ENCODE measurements at places on chromosomes 7 and 10.

DNA sequence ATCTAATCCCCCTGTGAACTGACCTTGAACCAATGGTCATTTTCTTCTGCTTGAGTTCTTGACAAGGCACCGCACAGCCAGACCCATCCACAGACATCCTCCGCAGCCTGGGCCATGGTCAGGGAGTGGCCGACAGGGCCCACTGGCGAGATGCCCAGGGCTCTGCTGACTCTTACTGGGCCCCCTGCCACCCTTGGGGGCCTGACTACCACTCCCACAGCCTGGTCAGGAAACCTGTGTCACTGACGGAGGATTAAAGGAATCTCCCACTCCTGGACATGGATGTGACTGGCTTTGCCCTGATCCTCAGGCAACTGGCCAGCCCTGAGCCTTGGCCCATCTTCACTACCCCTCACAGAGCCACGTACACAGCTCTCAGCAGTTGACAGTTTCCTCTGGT is 50.4 kb upstream of the ENO4 start:
- no peak for DNase-seq

- no peak for DNase-seq
Observed at GRCh38 chr10:80509403-80510161, 28.1 kb upstream of the SH2D4B start.

DNA sequence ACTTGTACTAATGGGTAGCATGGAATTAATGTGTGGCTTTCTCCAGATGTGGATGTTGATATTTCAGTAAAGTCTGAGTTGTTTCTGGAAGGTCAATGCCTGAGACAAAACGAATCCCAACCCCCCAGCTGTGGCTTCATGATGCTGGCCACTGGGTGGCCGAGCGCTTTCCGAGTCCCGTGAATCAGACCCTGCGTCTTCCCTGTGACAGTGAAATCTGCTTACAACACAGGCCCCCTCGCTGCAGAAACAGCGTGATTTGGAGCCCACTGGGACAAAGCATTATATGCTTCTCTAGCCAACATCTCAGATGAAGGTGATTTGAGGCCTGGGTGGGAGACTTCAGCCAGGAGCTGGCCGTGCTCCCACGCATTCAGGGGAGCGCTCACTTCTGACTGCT is 124.7 kb downstream of the WDR37 start:
- no peak for DNase-seq

DNA sequence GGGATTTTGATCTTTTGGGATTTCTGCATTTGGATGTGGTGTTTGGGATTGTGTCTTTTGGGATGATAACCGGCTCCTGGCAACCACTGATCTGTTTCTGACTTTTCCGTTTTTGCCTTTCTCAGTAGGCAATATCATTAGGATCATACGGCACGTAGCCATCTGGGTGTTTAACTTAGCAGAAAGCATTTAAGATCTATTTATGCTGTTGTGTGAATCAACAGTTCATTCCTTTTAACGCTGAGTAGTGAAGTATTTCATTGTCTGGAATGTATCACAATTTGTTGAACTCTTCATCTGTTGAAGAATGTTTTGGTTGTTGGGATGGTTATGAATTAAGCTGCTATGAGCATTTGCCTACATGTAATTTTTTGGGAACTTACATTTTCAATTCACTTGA is 459.6 kb downstream of the SDK1 start:
- no peak for DNase-seq
